Midbrain (tissue), 1 donor: ENCODE measurements at places on chromosomes 2 and 18.
A peak's percentile ranks its signal among the peaks of the same experiment; 100 is the strongest.

DNA sequence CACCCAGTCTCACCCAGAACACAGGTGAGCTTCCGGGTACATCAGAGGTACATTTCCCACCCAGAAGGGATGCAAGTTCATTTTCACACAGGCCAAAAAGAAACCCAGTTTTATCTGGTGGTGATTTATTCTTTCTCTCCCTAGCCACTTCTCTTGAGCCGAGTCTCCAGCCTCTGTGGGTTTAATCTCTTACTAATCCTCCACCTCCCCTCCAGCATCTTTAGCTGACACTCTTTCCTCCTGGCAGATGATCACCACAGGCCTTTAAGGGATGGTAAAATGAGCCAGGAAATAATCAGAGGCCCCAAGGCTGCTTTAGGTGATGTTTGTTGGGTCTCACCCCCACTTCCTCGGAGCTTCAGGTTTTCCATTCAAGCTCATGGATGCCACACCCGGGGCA lies 145.7 kb upstream of the DLX2 start:
- DNase-seq: no peak

DNA sequence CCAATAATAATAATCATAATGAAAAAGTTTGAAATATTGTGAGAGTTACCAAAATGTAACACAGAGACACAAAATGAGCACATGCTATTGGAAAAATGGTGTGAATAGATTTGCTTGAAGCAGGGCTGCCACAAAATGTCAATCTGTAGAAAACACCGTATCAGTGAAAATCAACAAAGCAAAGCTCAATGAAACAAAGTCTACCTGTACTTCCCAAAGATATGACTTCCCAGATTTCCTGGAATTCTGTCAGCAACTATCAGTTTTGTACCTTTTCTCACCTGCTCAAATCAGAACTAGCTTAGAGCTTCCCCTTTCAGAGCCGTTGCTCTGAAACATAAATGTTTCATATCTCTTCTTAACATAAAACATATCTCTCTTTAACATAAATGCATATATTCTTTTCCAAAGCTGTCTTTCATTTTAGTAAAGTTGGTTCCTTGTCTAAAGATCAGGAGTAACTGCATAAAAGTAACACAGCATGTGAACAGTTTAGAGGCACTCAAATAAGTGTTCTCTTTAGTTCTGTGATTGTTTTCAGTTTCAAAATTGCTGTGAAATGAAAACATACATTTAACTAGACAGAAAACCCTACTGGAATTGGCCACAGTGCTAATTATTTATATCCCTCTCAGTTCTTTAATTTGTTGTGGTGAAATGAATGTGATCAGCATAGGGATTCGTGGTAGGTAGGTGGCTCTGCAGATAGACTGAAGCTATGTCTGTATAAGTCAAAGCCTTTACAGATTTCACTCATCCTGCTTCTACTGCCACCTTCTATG lies 262.5 kb downstream of the KCNJ3 start:
- no peak for DNase-seq

GRCh38 chr18:35661483-35662146 lies 80.1 kb downstream of the GALNT1 start:
- peak; percentile 15 for DNase-seq

DNA sequence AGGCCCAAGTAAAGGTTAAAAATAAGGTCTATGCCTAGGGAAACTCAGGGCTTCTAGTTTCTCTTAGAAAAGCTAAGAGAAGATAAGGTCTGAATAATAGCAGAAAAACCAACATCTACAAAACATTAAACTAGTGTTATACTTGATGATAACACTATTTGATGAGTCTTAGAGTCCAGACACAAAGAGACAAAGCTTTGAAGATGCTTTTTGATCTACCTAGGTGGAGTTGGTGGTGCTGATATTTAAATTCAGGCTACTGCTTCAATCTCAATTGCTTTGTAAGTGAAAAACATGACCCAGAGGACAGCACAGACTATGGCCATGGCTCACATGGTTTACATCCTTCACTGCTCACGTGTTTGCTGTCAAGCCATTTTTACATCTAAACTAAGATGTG lies 11.7 kb upstream of the MFF start:
- no peak for DNase-seq

- DNase-seq: no peak
Observed at GRCh38 chr2:218294430-218295022, 2.2 kb upstream of the TMBIM1 start.

DNA sequence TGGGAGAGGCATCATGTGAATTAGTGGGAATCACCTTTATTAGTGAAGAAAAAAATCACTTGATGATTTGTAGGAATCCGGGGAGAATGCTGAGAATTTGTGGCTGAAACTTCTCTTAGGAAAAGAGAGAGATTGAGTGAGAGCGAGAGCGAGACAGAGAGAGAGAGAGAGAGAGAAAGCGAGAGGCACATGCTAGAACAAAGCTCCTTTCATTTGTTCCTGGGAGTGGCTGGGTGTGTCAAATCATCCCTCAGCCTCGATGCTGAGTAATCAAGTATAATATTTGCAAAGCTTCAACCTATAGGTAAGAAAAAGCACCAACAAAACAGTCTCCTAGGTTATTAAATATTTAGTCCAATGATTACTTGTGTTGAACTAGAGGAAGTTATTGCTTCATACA lies 4.4 kb upstream of the SERPINB5 start:
- no peak for DNase-seq

DNA sequence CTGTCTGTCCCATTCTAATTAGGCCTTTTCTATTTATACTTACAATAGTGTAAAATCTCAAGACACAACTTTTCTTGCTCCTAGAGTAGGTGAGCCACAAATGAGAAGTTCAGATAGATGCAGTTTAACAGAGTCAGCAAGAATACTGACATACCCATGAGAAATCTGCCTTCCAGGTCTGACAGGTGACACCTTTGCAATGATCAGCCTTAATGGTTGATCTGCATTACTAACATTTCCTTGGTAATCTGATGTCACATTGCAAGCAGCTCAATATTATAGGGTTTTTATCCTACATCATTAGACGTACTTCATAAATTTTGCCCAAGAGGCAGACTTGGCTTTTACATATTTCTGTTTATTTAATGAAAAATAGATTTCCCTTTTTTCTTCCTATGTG lies 359.3 kb upstream of the VWC2L start:
- no peak for DNase-seq

DNA sequence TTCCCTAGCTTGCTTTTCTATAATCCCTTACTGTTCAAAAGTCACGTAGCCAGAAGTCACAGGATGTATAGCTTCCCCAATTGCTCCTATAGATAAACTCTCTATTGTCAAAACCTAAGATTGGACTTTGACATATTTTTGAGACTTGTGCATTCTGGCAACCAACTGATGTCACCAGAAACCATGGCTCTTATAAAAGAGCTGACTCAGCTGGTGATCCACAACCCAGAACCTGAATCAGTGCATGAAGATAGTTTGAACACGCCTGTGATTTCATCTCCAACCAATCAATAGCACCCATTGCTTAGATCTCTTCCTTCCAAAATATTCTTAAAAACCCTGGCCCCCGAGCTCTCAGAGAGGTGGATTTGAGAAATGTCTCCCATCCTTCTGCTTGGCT lies 639.9 kb upstream of the PIK3C3 start:
- no peak for DNase-seq

- DNase-seq: no peak
Observed at GRCh38 chr18:51275712-51276476, 78.4 kb upstream of the MEX3C start.

- peak; percentile 26 for DNase-seq
Observed at GRCh38 chr2:39851651-39852110, 72.6 kb upstream of the THUMPD2 start.
